Pancreas (tissue), 10 donors: ENCODE measurements at places on chromosomes 7 and 10. TPM values are rescaled to one million over a fixed set of nuclear protein-coding genes. Genes with fewer than 3 reads are reported as not detected.

GRCh38 chr10:71078454-71079145 is 133.8 kb upstream of the UNC5B start:
- no peaks in the 10 kb centered on the region for H3K27me3 ChIP-seq
- H3K4me3 ChIP-seq, result no peak overlapping the region
- no peaks in the 10 kb centered on the region for H3K4me1 ChIP-seq
- H3K36me3 ChIP-seq, result no peaks in the 10 kb centered on the region

- H3K27ac ChIP-seq, result no peak overlapping the region
- H3K4me3 ChIP-seq, result no peak overlapping the region
- no peaks in the 10 kb centered on the region for H3K36me3 ChIP-seq
- no peak for DNase-seq
- H3K27me3 ChIP-seq, result peaks cover under 1% of the 10 kb centered on the region
These were observed 8.0 kb upstream of the SPOCK2 start for GRCh38 chr10:72096115-72097000.

DNA sequence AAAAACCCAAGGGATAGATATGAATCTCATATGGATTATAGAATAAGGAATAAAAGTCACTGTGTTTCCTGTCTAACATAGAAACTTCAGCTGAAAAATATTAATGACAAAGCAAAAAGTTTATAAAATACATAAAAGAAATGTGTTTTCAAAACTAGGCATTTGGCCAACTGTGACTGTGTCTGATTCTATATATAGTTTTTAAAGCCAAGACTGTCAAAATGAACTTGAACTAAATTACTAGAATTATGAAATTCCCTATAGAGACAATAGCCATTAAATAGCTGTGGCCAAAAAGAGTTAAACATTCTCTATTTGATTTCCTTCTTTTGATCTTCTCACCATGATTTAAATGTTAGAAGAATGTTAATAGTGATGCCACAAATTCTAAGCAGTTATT is 311.2 kb upstream of the SEMA3D start:
- H3K36me3 ChIP-seq, result no peaks in the 10 kb centered on the region
- no peak overlapping the region for H3K4me3 ChIP-seq
- no peak for DNase-seq
- H3K4me1 ChIP-seq, result no peaks in the 10 kb centered on the region
- H3K27me3 ChIP-seq, result no peaks in the 10 kb centered on the region

DNA sequence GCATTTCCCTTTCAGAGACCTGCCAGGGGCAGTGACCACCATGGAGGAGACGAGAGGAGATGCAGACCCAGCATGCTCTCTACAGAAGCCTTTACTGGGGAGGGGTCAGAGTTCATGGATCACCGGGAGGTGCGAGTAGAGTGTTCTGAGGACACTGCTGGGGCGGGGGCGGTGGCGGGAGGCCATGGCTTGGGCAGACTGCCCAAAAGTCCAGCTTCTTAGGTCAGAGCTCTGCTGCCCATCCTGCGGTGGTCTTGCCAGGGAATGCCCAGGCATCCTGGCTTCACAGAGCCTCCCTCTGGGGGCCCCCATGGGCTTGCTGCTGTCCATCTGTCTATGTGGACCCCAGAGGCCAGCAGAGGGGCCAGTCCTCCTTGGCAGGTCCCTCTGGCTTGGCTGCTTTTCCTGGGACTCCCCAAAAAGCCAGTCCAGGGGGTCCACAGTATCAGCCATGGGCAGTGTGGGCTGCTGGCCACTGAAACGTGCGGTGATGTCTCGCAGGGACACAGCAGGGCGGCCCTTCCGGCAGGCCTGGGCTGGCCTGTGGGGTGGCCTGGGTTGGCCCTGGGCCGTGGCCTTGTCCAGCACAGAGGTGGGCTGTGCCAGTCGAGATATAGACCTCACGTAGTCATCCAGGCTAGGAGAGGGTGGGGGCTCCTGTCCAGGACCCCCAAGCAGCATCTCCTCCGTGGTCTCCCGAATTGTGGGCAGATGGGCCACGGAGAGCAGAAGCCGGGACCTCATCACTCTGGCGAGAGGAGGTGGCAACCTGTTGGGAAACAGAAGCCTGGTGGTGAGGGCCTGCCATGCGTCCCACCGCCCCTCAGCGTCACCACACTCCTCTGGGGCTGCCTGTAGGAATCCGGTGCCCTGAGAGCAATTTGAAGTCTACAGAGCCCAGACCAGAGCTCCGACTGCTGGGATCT is 1.1 kb downstream of the DEPP1 start:
- no peaks in the 10 kb centered on the region for H3K27me3 ChIP-seq
- no peaks in the 10 kb centered on the region for H3K36me3 ChIP-seq
- DNase-seq, result peak; percentile 87
- peak overlapping the region; percentile 82 for H3K27ac ChIP-seq
- peaks cover 43% of the 10 kb centered on the region for H3K4me1 ChIP-seq

DNA sequence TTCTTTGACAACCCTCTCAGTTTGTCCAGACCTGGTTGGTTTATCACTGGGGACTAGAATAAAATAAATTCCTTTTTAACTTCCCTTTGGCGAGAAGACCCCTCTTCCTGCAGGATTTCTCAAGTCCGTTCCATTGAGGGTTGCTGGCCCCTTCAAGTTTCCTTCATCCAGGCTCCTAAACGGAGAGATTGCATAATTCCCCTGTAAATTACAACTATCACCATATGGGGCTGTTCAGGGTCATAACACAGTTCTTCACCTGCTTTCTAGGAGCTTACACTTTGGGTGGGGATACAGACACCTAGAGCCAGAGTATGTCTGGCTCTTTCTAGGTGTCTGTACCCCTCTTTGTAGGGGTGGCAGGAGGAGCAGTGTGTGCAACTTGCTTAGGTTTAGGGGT is 3.3 kb upstream of the COPS6 start:
- H3K27ac ChIP-seq, result no peak overlapping the region
- no peak overlapping the region for H3K4me3 ChIP-seq
- no peaks in the 10 kb centered on the region for H3K27me3 ChIP-seq
- H3K4me1 ChIP-seq, result peaks cover 8% of the 10 kb centered on the region

The CFAP70 gene
- 4.9 TPM for total RNA-seq
